ENCODE measurements at places on chromosomes 1 and 21.

GRCh38 chr1:59220356-59220755 is 76.5 kb upstream of the FGGY start:
- DNase-seq = no peak

DNA sequence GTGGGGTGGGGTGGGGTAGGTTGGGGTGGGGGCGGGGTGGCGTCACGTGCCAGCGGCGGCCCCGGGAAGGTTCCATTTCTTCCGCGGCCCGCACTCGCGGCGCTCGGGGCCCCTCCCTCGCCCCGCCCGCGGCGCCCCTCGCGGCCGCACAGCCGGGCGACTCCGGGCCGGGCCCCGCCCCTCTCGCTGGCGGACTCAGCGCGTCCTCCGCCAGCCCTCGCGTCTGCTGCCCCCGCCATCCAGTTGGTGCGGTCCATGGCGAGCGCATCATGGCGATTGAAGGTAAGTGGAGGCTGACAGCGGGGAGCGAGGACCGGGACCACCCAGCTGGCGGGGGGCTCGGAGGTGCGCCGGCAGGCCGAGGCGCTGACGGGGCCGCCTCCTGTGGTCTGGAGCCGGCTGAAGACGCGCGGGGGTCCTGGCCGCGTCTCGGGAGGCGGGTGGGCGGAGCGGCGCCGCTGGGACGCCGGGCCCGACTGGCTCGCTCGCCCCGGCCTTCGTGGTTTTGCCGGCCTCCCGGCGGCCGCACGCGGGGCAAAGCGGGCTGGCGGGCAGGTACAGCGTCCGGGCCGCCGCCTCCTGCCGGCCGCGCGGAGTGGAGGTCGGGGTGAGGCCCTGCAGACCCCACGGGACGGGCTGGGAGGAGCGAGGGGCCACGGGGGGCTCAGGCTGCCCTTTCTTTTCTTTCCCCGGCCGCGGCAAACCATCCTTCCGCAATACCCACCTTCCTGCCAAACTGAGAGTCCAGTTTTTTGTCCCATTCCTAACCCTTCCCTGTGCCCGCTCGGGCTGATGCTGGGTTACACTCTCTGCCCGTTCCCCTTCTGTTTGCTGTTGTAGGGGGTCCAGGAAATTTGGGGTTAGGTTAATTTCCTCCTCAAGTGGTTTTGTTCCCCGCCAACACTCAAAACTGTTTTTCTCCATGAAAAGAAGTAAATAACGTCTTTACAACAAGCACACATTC is at the start of gene SYT14:
Gene SYT14 (plus strand): TSS at position 222 of the 964 bp plus-strand sequence. CDS start 48 bp downstream, at position 270.
- DNase-seq = peak; percentile 11

DNA sequence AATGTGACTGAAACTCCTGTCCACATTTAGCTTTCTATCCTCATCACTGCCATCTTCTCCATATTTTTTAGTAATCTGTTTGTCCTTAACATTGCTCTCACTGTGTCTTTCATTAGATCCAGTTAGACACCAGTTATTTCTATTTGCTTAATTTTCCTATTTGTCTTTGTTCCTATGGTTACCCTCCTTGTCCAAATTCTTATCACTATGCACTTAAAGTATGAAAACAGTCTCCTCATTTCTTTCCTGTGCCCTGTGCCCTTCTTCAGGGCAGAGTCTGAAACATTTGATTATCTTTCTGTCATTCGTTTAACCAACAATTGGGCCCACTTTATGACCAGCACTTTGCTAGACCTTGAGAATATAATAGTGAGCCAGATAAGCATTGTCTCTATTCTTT is 64.2 kb downstream of the SLC30A7 start:
- no peak for DNase-seq

DNA sequence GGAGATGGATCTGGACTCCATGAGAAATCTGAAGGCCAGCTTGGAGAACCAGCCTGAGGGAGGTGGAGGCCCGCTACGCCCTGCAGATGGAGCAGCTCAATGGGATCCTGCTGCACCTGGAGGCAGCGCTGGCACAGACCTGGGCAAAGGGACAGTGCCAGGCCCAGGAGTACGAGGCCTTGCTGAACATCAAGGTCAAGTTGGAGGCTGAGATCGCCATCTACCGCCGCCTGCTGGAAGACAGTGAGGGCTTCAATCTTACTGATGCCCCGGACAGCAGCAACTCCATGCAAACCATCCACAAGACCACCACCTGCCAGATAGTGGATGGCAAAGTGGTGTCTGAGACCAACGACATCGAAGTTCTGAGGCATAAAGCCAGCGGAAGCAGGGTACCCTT is 601.5 kb upstream of the ZP4 start:
- no peak for DNase-seq

DNA sequence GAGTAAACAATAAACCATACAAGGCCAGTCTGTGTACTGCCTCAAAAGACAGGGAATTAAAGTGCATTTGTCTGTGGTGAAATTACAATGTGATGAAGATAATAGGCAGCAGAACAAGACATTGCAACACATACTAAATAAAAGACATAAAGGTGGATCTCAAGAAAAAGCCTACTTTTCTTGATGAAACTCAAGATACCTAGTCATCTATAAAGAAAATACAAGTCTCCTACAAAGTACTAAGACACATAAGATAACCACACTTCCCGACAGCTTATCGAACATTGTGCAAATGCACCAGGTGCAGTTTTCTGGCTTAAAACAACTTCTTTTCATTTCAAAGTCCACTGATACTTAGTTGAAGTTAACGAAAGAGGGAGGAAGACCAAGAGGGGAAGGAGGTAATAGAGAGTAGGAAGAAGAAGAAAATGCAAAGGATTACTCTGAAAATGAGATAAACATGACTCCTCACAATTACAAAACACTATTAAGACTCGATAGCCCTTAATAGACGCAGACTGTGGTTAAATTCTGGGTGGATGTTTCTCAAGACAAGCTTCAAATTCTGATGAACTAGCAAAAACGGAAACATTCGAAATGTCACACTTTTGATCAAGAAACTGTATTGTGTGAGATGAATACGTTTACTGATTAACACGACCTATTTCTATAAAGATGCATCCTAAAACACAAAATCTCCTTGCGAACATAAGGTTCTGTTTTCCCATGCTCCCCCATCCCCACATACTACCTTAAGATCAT is 2.0 kb downstream of the HNRNPR start:
- DNase-seq = no peak

GRCh38 chr1:76203127-76203526 is 128.6 kb downstream of the ST6GALNAC3 start:
- no peak for DNase-seq

GRCh38 chr21:26408511-26408910 is 164.6 kb downstream of the CYYR1 start:
- no peak for DNase-seq

DNA sequence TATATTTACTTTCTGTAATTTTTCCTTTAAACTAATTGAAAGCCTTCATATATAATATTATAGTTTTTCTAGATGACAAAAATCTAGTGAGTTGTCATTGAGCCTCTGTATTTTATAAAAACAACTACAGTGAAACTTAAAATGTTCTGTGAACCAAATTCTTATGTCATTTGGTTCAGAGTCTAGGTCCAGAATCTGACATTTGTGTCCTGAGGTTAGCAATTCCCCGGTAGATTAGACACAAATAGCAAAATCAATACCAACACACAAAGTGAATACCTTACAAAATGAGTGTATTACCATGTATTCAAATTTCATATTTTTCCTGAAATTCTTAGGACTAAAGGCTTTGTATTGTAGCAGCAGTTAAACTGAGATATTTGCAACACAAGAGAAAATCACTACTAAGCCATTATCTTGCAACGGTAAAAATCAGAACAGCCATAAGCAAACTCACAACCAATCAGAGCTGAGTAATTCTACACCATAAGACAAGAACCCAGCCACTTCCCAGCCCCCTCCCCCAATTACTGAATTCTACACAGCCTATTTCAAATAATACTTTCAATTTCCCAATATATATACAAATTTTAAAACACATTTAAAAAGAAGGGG is 573.5 kb downstream of the SMYD3 start:
- DNase-seq = no peak

- DNase-seq = no peak
Measured at GRCh38 chr1:2510366-2511155, 15.8 kb downstream of the PANK4 start.

DNA sequence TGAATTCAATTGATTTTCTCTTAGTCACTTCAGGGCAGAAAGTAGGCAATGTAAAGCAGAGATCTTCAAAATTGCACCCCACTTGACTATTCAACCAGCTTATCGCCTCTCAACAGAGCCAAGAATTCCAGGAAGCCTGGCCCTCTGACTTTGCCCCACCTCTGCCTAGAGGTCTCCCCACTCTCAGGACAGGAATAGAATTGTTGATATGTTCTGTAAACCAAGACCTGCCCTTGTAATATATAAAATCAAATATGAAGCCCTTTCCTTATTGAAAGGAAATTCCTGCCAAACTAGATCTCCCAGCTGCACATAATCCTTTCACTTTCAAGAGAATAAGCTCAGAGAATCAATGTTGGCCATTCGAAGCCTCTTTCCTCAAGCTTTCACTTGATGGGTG is 116.1 kb upstream of the DPT start:
- DNase-seq = no peak

All from AG08395 (cell line).